Vein endothelial cell (primary cell): ENCODE measurements at places on chromosomes 5 and 9. TPM values are rescaled to one million over a fixed set of nuclear protein-coding genes. Genes with fewer than 3 reads are reported as not detected.

The PHAX gene
- 34.9 and 51.7 TPM in 2 replicates for total RNA-seq

The PTBP3 gene
- total RNA-seq, result 62.7 and 79.8 TPM in 2 replicates

The NR2F1 gene
- 24.9 and 41.5 TPM in 2 replicates for total RNA-seq

The PCA3 gene
- total RNA-seq, result 0.29 and 0.33 TPM in 2 replicates

The PCDHGA8 gene
- total RNA-seq, result 2.0 and 2.9 TPM in 2 replicates
